ENCODE measurements at places on chromosomes 1 and 21.
A peak's percentile ranks its signal among the peaks of the same experiment; 100 is the strongest.

DNA sequence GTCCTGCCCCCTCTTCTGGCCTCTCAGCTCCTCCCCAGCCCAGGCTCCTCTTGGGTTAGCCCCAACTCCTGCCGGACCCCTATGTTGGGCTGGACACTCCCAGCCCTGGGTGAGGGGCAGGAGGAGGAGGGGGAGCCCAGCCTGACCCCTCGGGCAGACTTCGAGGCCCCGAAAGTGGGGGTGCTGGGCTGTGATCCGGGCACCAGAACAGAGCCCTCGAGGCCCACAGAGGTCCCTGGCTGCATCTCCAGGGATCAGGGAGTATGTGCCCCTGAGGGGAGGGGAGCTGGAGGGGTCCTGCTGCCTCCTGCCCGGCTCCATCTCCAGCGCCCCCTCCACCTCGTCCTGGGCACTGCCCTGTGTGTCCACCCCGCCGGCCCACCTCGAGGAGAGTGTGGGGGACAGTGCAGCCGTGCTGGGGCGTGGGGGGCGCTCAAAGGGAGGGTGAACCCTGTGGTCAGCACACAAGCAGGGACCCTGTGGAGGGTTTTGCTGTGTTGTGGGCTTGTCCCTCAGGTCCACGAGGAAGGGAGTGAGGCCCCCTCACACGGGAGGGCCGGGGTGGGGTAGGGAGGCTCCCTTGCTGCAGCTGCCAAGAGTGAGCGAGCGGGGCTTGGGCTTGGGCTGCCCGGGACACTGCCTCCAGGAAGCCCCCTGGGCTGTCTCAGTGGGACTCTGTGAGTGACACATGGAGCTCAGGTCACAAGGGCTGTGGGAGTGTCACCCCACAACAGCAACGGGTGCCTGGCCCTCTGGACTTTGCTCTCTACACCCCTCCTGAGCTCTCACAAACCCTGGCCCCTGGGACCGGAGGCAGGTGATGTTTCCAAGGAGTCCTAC is 54.4 kb downstream of the COL18A1 start:
- DNase-seq, result no peak

DNA sequence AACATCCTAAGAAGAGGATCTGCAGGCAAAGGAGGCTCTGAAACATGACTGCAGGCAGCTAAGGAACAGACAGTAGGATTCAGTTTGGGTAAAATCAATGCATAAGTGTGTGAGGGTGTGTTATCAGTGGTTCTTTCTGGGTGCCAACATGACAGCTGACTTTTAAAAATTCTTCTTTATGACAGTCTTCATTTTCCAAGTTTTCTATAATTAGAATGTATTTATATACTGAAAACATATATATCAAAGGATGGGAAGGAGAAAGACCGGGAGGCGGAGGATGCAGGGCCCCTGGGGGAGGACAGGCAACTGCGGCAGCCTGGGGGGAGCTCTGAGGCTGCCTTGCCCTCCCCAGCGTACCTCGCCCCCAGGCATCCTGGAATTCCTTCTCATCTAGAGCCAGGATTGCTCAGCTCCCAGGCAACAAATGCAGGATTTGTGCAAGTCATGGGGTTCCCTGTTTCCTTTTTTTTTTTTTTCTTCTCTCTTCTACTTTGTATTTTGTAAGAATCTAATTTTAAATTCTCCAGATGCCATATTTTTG is 104.8 kb downstream of the CSMD2 start:
- DNase-seq, result no peak

DNA sequence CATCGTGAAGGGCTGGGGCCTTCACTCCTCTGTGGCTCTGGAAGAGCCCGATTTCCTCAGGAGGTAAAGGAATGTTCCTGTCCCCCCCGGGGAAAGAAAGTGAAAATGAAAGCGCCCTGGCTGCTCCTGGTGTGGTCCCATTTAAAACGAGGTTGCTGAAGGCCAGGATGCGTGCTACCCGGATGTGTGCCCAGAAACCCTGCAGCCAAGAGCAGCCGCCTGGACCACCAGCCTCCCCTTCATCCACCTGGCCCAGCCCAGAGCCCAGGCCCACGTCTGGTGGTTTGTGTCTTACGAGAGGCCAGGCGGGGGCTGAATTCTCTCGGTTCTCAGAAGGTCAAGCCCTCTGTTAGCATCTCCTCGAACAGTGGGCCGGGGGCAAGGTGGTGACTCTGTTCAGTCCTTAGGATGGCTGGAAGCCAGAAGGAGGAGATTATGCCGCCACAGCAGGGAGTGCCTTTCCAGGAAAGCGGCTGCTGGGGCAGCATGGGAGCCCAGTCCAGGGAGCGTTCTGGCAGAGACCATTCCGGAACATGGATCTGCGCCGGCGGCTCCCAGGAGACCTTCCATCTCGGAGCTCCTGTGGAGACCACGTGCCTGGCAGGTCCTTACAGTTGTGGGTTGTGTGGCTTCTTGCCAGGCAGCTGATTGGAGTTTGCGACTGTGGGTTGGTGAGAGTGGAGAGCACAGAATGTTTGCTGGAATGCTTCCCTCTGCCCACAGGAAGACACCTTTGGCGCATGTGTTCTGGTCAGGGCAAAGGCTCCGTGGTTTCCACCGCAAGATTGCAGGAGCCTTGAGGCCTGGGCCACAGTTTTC is 1.4 kb downstream of the GUK1 start:
- no peak for DNase-seq

- no peak for DNase-seq
Observed at GRCh38 chr1:23638786-23639241, 52.8 kb upstream of the RPL11 start.

DNA sequence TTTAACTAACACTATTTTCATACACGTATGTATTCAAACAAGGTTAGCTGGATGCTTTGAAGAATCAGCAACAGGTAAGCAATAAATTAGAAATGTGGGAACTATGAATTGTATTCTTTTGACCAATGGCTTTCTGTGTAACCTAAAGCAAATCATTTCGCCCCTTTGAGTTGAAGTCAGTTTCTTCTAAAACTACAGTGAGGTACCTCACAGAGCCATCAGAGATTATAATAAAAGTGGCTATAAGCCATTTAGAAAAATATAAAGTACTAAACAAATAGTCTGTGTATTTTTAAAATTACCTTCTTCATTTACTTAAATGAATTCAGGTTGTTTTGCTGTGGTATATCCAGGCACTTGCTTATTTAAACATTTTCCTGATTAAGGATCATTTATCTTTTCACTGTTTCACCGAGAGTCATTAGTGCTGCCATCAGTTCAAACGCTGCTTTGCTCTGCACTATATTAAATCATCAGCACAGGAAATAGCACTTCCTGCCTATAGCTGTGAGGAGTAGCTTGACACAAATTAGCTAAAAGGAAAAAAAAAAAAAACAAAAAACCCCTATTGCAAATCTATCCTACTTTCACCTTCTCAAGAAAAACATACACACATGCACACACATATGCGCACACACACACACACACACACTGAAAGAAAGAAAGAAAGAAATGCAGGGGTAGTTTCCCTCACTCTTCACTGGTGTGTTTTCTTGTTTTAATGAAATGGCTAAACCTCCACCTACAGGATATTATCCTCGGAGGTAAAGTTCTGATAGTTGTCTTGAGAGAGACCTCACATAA is 39.8 kb upstream of the C1orf105 start:
- peak; percentile 27 for DNase-seq

- no peak for DNase-seq
Observed at GRCh38 chr1:67991546-67991945, 58.9 kb downstream of the DIRAS3 start.

- DNase-seq, result no peak
Observed at GRCh38 chr21:41141031-41141457, 26.9 kb upstream of the BACE2 start.

- DNase-seq, result no peak
Observed at GRCh38 chr1:41545996-41546832, 61.7 kb upstream of the EDN2 start.

DNA sequence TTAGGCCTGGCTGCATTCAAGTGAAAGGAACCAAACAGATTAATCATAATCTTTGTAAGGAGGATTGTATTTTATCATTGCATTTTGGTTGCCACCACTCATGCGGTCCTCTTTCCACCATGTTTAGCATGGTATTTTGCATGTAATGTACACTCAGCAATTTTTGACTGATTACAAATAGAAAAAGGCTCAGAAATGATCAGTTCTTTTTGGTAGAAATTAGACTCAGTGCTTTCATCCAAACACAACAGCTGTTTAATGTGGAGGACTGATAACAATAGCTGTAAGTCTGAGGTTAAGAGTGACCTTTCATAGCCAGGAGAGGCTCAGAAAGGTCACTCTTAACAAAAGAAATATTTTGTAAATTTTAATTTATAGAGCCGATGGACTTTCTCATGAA is 25.3 kb upstream of the DPH5 start:
- no peak for DNase-seq

DNA sequence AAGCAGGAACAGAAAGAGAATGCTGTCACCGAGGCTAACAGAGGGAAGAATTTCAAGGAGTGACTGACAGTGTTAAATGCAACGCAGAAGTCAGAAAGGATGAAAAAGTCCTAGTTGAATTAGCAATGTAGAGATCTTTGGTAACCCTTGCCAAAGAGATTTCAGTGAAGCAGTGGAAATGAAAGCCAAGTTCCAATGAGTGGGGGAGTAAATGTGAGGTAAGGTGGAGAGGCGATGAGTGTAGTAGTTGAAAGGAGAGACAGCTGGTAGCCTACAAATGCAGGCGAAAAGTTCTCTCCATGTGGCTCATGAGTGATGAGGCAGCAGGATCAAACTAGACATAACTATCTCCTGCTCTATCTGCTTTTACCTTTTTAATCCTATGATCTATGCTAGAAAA is 74.6 kb upstream of the IPO9 start:
- no peak for DNase-seq

- no peak for DNase-seq
Observed at GRCh38 chr1:166811691-166812090, 27.6 kb upstream of the POGK start.

GRCh38 chr1:101089613-101090338 is 64.2 kb upstream of the DPH5 start:
- DNase-seq, result no peak

DNA sequence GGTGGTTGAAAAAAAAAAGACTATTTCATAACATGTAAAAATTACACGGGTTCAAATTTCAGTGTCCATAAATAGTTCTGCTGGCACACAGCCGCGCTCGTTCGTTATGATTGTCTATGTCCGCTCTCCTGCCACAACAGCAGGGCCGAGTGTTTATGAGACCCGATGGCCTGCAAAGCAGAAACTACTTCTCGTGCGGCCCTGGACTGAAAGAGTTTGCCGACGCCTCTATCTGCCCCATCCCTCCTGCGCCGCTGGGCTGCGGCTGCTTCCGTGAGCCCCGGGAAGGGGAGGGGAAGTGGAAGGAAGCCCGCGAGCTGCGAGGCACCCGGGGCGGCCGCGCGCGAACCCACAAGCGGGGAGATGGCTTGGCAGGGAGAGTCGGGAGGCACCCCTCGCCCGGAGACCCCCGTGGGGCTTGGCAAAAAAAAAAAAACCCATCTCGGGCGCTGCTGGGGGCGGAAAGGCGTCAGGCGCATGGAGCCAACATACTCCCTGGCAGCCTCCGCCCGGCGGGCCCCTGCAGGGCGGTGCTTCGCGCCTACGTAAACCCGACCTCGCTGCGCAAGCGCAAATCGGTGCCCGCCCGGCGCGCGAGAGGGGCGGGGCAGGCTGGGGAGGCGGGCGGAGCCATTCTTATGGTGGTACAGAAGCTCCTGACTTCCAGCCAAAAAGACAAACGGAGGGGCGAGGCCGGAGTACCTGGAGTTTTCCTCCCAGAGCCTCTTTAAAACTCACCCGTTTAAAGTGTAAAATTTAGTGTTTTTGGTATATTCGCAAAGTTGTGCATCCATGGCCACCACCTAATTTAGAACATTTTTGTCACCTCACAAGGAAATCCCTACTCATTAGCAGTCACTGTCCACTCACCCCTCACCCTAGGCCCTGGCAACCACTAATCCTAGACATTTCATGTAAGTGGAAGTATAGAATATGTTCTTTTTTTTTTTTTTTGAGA is 8.3 kb downstream of the SLC27A3 start:
- peak; percentile 90 for DNase-seq

GRCh38 chr1:153539395-153540093 is 1.2 kb downstream of the S100A5 start:
- no peak for DNase-seq

DNA sequence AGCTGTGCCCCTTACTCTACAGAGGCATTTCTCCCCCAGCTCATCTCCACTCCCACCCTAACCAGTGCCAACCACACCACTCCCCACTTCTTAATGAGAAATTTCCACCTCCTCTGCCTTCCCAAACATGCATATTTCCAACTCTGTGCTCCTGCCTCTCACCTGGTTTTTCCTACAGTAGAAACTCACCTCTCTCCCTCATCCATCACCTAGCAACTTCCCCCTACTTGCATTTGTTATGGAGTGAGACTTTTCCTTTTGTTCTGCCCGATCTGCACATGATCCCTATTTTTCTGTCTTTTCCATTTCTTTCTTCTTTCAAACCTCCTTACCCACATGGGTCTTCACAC is 11.9 kb downstream of the RGS8 start:
- no peak for DNase-seq

GRCh38 chr1:230262867-230263567 is 163.1 kb downstream of the PGBD5 start:
- DNase-seq, result no peak

DNA sequence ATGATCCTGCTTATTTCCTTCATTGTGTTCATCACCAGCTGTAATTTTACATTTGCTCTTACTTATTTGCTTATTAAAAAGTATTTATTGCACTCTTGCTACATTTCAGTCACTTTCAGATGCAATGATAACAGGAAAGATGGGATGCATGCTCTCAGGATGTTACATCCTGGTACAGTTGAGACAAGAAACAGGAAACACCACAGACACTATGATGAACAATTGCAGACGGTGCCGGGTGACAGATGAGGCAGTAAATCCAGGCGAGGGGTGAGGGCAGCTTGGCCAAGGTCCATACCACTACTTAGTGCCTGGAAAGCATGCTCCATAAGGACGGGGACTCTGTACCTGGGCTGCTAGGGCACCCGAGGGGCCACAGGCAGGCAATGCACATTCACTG is 156.6 kb upstream of the RAB4A start:
- no peak for DNase-seq

GRCh38 chr21:35336534-35336933 is 287.4 kb upstream of the RUNX1 start:
- DNase-seq, result no peak

DNA sequence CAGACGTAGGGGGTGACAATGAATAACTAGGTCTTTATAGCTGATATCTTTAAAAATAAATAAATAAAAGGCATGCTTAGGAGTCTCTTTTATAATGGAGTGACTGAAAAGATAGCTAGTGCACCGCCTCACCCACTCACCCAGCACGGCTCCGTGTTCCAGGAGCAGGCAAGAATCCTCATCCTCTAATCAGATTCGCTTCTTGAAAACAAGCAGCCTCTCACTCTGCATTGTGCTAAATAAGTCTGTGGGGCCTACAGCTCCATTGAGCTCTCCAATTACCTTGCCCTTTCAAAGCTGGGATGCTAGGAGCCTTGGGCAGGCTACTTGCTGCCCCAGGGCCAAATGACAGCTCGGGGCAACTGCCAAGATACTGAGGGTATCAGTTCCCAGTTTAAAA is 91.5 kb downstream of the TIAM1 start:
- no peak for DNase-seq

- DNase-seq, result no peak
Observed at GRCh38 chr1:5222626-5223025, 568.2 kb downstream of the AJAP1 start.

- DNase-seq, result no peak
Observed at GRCh38 chr1:223853275-223853674, 7.5 kb upstream of the TP53BP2 start.
